ENCODE measurements at places on chromosomes 4 and X.

- no peak for DNase-seq
Observed at GRCh38 chr4:3062471-3062870, 11.9 kb downstream of the HTT-AS start.

GRCh38 chr4:77015390-77015789 is 60.4 kb downstream of the CCNI start:
- no peak for DNase-seq

- DNase-seq: no peak
Observed at GRCh38 chrX:48461830-48462229, 8.2 kb downstream of the SLC38A5 start.

DNA sequence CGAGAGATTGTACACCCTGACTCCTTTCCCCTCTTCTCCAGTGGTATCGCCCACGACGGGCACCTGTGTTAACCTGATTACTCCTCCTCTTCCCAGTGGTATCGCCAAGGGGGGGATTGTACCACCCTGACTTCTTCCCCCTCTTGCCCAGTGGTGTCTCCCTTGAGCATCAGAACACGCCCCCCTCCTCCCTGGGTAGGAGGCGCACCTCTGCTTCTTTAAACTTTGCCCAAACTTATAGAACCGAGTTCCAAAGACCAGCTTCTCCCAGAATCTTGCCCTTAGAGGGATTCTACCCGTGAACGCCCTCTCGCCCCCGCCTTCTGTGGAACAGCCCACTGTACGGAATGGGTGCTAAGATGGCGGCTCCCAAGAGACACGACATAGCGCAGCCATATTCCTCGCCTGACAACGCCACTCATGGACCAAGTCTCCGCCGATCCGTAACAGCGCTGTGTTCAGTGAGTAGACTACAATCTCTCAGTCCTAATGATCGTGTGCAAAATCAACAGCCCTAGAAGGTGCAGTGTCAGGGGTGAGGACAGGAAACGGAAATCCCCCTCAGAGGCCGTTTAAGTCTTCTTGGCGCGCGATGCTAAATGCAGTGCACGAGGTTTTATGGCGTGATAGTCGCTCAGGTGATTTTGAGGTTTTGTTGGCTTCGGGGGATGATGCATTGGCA is 4.2 kb upstream of the ZNF157 start:
- no peak for DNase-seq

GRCh38 chrX:69082055-69082752 is 83.0 kb downstream of the PJA1 start:
- no peak for DNase-seq

- no peak for DNase-seq
Observed at GRCh38 chrX:16119353-16120220, 3.8 kb upstream of the GRPR start.

GRCh38 chr4:82903737-82904136 is 3.2 kb downstream of the THAP9 start:
- no peak for DNase-seq

DNA sequence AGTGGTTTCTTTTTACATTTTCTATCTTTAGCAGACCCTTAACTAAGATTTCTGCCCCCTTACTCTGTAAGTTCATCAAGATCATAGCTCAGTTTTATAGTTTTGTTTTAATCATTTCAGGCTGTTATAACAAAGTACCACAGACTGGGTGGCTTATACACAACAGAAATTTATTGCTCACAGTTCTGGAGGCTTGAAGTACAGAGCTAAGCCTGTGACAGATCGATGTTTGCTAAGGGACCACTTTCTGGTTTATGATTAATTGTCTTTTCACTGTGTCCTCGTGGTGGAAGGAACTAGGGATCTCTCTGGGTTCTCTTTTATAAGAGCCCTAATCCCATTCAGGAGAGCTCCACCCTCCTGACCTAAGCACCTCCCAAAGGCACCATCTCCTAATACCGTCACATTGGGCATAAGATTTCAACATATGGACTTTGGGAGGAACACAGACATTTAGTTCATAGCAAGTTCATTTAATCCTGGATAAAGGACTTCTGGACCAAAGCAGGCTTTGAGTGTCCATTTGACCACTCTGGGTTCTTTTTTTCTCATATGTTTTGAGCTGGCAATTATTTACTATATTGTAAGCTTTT is 137.0 kb upstream of the IL15 start:
- DNase-seq: no peak

GRCh38 chrX:139739138-139739537 is 31.2 kb upstream of the MCF2 start:
- no peak for DNase-seq

- no peak for DNase-seq
Observed at GRCh38 chrX:72254816-72255215, 16.0 kb upstream of the ERCC6L start.

DNA sequence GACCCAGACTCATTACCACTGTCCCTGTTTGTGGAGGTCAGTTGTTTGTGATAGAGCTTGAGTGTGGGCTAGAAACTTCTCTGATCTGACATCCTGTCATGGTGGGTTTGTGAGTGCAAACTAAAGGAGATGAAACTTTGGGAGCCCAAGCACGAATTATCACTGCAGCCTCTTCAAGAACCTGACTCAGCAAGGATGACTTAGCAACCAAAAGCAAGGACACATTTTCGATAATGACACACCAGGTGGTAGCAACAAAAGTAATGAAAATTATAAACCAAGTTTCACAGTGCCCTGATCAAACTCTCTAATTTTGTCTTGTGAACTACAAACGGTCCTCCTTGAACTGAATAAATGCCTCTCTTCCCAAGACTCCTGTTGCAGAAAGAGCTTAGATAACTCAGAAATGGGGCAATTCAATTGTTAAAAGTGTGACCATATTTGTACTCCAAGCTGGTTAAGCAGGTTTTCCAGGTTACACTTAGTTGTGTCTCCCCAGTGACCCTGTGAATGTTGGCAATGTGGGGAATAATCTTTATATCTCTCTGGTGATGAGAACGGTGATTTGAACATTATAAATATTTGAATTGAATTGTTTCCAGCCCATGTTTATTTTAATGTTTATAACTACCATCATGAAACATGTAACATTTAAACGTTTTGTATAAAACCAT is 52.6 kb upstream of the ATP8A1 start:
- no peak for DNase-seq
